Stimulated activated CD8-positive, alpha-beta memory T cell treated with anti-CD3 and anti-CD28 coated beads, Interleukin-4, amount 100 ng/mL, for 48 hours (primary cell): ENCODE measurements at places on chromosomes 2 and 18.
A peak's percentile ranks its signal among the peaks of the same experiment; 100 is the strongest.

- no peak for DNase-seq
Measured at GRCh38 chr2:134842930-134843490, 4.6 kb downstream of the ACMSD start.

DNA sequence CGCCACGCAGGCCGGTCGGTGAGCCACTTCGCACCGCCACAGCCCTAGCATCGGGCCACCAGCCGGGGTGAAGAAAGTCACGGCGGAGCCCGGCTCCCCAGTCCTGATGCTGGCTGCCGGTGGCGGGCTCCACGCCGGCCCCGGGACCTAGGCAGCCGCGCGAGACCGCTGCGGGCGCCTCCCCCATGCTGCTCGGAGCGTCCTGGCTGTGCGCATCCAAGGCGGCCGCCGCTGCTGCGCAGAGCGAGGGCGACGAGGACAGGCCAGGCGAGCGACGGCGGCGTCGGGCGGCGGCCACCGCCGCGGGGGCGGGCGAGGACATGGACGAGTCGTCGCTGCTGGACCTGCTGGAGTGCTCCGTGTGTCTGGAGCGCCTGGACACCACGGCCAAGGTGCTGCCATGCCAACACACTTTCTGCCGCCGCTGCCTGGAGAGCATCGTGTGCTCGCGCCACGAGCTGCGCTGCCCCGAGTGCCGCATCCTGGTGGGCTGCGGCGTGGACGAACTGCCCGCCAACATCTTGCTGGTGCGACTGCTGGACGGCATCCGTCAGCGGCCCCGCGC lies 433 bp downstream of the SH3RF3 start:
- peak; percentile 46 for DNase-seq

DNA sequence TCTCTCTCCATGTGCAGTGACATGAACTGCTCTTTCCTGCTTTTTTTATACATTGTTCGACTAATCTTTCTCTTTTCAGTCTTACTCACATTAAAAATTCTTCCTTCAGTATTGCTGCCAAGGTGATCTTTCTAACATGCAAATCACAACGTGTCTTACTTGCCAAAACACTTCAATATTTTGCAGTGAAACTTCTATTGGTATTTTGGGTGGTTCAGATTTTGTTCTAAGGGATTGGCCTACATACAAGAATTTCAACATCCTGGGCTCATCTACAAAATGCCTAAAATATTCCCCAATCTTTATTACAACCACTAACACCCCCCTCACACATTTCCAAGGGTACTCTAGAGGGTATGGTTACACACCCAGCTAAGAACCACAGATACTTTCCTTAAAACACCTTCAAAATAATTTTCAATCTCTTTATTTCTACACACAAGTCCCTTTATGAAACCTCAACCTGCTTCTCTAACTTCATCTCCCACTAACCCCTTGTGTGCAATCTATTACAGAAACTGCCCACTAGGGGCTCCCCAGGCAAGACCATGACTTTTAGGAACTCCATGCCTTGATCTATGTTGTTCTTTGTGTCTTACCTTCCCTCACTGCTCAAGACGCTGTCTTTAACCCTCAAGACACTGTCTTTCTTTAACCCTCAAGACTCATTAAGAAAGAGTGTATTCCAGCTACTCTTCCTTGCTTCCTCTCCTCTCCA lies 50.9 kb downstream of the COL3A1 start:
- DNase-seq: no peak

- peak; percentile 43 for DNase-seq
Measured at GRCh38 chr2:101038455-101039255, 36.6 kb downstream of the RPL31 start.

DNA sequence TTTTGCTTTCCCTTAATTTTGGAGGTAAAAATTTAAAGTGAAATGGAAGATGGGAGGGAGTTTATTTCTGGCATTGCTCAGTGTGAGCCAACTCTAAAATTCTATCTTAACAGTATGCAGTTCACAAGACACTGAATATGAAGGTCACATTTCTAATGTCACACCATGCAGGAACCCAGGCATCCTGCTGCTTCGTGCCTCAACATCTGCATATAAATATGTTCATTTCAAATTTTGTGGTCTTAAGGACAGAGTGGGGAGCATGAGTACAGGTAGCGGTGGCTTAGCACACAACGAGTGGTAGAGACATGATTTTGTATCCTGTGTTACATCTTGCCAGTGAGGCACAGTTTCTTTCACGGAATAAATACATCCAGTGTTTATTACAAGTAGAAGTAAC lies 102.4 kb downstream of the ARL4C start:
- DNase-seq: no peak
